ENCODE measurements at places on chromosomes 13 and 19.

DNA sequence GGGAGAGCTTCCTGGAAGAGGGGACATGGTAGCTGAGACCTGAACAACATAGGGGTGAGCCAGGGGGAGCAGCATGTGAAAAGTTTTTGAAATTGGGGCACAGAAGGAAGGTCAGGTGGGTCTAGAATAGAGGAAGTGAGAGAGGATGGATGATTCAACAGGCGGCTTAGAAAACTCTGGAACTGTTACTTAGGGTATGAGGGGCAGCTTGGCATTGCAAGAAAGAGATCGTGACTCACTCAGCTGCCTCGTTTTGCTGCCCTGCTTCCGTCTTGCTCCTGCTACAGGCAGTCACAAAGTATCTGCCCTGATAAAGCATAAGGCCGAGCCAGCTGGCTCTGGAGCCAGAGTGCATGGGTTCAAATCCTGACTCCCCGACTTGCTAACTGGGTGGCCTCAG is 1.3 kb upstream of the CEACAM20 start:
- peak; percentile 12 for DNase-seq

GRCh38 chr13:99967869-99968520 is 3.6 kb downstream of the ZIC5 start:
- no peak for DNase-seq

GRCh38 chr19:45824041-45824471 is 8.9 kb upstream of the RSPH6A start:
- no peak for DNase-seq

DNA sequence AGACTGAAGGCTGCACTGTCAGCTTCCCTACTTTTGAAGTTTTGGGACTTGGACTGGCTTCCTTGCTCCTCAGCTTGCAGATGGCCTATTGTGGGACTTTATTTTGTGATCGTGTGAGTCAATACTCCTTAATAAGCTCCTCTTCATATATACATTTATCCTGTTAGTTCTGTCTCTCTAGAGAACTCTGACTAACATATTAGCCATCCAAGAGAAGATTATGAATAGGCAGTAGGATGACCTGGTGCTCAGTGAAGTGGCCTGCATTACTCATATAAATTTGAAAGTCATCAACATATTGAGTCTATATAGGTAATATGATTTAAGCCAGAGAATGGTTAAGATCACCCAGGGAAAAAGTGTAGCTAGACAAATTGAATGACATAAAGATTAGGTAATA is 136.3 kb upstream of the UFM1 start:
- DNase-seq, result no peak

Data from kidney (tissue), 22 donors.